D721Med (cell line): ENCODE measurements at places on chromosomes 16 and 17.

GRCh38 chr17:73616120-73616872 lies 27.9 kb downstream of the SDK2 start:
- DNase-seq: no peak

DNA sequence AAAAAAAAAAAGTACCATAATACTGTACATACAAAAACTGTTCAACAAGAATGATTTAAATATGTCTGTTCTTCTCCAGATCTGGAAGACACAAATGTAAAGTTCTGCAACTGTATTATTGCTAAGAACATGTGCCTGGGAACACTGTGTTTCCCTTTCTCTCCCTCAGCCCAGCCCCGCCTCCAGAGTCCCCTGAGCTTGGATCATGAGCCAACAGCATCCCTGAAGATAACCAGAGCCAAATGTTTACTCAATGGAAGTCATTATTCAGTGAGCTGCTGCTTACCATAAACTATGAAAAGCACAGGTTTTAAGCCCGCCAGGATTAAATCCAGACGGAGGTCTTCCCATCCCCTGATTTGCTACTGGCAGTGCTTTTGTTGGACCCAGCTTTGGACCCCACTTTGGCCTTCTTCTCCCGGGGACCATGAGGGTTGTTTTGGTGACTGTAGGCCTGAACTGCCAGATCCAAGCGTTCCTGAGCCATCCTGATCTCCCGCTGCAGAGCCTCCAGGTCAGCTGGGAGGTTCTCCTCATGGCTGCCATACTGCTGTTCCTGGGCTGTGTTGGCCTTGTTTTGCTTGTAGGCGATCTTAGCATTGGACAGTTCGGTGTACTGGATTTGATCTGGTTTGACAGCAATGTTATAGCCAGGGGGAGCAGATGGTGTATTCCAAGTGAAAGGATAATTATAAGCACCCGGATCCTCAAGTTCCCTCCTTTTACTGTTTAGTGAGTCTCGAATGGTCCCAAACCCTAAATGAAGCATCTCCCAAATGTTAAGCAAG lies 25.6 kb downstream of the GJC1 start:
- no peak for DNase-seq

DNA sequence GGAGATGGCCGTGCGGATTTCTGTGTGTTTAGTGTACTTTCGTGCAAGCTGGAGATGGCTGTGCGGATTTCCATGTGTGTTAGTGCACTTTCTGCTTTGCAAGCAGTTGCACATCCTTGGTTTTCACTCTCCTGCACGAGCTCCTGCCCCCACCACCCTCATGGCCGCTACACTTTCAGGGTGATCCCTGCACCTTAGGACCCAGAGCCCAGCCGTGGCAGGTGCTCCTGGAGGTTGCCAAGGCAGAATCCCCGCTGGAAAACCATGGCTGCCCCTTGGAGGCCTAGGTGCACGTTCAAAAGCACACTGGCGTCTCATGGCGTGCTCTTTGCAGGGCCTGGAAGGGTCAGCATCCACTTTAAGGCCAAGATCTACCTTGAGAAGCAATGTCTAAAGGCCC lies 311.0 kb upstream of the TNRC6C start:
- DNase-seq: no peak

GRCh38 chr16:51034481-51035109 lies 116.5 kb downstream of the SALL1 start:
- DNase-seq: no peak

- no peak for DNase-seq
Observed at GRCh38 chr17:32625971-32626370, 139.2 kb downstream of the CDK5R1 start.

DNA sequence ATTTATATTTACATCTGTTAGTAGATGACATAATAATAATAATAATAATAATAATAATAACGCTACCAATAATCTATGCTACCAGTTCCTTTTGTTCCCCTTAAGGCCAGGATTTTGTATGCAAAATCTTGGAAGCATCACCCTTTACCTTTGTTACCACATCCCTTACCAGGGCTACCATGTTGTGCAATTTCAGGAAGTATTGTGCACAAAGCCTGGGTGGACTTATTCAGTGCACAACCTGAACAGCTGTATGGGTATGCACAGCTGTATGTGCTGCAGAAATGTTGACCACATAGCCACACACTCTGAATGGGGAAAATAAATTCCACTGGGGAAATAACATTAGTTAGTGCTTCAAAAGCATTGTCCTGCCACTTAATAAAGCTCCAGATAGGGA lies 19.9 kb upstream of the CALB2 start:
- DNase-seq: no peak

DNA sequence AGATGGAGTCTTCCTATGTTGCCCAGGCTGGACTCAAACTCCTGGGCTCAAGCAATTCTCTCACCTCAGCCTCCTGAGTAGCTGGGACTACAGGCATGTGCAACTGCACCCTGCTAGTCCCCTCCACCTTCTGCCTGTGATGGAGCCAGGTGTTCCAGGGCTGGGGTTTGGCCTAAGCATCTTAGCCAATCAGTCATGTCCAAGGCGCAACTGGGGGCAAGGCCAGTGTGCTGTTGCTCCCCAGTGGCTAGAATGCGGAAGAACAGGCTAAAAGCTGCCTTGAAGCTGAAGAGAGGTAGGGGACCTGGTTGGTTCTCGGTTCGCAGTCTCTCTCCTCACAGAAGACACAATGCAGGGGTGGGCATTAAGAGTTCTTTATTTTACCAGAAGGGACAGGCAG lies 18.6 kb downstream of the FLOT2 start:
- DNase-seq: no peak

DNA sequence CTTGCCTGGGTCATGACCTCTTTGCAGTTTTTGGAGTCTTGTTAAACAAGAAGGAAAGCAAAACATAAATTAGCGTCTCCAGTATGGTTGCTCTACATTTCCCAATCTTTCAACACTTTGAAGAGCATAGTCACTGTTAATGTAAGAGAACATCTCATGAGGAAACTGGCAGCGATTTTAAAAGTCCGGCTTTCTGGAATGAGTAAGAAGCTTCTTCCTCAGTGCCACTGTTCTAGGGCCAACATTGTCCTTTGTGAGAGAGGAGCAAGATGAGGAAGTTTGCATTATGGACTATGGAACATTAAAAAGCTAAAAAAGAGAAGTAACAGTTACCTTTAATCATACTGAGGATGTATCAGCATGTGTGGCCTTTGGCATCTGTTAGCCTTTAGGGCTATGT lies 73.1 kb downstream of the WNT3 start:
- DNase-seq: no peak

- no peak for DNase-seq
Observed at GRCh38 chr16:24511174-24511573, 28.2 kb upstream of the RBBP6 start.

GRCh38 chr16:9922441-9922840 lies 259.8 kb downstream of the GRIN2A start:
- no peak for DNase-seq

DNA sequence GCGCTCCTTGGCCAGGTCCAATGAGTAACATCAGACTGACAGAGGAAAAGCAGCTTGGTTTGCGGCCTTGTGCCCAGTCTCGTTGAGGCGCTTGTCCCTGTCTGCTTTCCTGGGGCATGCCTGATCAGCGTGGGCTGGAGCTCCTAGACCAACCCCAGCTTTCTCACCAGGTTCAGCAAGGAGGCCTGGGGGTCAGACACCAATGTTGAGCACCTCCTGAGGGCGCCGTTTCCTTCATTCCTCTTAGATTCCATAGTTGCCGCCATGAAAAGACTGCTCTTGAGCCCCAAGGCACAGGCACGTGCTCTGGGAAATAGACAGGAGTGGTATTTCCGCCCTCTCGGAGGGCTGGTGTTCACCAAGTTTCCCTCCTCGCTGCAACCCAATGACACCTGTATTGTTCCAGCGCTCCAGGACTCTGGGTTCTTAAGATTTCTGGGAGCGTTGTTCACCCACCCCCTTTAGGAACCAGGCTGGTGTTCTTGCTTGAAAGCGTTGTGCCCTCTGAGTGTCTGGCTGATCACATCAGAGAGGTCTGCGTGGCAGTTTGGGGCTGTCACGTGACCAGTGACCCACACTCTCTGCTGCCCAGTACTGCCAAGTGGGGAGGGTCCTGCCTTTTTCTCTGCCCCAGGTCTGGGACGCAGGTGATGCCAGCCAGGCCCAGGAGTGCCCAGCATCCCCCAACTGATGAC lies 18.0 kb downstream of the KCTD2 start:
- DNase-seq: no peak

DNA sequence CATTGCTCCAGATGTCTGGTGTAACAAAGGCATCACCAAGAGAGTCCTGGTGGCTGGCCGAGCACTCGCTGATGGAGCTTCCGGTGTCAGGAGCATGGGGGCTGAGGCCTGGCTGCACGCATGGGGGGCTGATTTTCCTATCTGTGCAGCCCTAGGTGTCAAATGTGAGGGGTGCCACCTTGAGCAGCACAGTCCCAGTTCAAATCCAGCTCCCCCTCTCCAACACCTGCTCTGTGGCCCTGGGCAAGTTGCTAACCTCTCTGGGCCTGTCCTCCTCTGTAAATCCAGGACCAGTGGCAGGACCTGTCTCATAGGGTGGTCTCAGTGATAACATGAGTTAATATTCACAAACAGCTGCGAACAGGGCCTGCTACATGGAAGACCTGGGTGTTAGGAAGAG lies 12.9 kb downstream of the ENPP7 start:
- no peak for DNase-seq

DNA sequence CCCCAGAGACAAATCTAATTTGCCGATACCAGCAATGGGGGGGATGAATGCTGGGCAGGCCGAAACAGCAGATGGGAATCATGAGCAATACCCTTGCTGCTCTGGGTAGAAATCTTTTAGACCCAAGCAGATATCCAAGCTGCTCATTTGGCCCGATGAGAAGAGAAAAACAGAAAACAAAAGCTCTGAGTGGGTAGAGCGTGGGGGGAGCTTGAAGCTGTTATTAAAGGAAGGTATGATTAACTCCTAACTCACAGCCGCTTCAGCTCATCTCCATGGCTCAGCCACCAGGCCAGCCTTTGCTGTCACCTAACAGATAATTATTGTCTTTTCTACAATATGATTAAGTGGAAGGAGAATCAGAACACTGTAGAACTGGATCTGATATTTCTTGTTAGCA lies 58.3 kb downstream of the VPS35L start:
- no peak for DNase-seq

DNA sequence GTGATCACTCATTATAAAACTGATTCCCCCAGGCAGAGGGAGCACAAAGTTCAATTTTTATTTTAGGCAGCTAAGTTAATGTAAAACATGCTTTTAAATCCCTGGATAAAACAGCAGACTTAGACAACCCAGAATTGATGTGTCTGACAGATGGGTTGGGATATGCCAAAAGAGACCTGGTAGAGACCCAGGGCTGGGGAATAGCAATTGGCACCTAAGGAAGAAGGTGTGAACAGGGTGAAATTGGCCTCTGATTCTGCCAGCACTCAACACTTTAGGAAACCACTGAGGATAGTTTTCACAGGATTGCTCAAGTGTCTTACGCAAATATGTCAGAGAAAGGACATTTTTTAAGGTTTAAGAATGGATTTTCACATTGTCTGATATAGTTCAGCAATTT lies 938.2 kb upstream of the CDH8 start:
- no peak for DNase-seq

GRCh38 chr17:58507123-58507634 lies 7.3 kb downstream of the MTMR4 start:
- DNase-seq: no peak

GRCh38 chr16:56608043-56608875 lies at the start of gene MT2A:
MT2A (plus strand) TSS chr16:56608584; CDS start chr16:56608656, 72 bp downstream.
- peak; percentile 76 for DNase-seq

GRCh38 chr17:75764417-75764710 lies 628 bp downstream of the GALK1 start:
- DNase-seq: no peak

- DNase-seq: no peak
Observed at GRCh38 chr17:37056622-37057021, 107.9 kb downstream of the AATF start.

GRCh38 chr16:81066681-81067080 lies 10.4 kb downstream of the C16orf46 start:
- no peak for DNase-seq

DNA sequence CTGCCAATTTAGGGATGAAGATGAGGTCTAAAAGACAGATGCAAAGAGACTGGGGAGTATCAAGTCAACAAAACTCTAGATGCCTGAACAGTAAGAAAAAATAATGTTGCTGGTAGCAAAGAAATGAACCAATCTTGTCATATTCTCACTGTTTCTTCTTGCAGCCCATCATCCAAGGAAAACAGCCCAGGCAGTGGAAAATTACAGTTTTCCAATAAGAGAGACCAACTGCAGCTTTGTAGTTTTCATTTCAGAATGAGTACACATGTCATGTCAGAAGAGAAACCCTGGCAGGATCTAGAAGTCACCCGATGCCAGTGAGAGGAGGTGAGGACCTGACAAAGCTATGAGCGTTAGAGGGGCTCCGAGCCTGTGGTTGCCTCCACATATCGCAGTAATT lies 500.4 kb upstream of the PSMD7 start:
- no peak for DNase-seq

- DNase-seq: no peak
Observed at GRCh38 chr17:80447790-80448189, 28.6 kb downstream of the NPTX1 start.

DNA sequence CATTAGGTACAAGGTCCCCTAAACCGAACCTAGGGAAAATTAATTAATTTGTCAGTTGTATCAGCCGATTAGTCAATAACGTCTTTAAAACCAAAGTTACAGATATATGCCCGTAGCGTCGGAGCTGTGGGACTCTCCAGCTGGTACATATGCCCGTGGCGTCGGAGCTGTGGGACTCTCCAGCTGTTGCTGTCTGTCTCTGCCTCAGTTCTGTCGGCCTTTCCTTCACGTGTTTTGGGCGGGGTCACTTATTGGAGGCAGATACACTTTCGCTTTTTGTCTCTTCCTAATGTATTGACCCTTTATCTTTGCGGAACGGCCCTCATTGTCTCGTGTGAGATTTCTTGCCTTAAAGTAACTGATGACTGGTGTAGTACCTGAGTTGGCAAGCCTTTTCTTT lies 62.0 kb upstream of the ZNF750 start:
- DNase-seq: no peak

DNA sequence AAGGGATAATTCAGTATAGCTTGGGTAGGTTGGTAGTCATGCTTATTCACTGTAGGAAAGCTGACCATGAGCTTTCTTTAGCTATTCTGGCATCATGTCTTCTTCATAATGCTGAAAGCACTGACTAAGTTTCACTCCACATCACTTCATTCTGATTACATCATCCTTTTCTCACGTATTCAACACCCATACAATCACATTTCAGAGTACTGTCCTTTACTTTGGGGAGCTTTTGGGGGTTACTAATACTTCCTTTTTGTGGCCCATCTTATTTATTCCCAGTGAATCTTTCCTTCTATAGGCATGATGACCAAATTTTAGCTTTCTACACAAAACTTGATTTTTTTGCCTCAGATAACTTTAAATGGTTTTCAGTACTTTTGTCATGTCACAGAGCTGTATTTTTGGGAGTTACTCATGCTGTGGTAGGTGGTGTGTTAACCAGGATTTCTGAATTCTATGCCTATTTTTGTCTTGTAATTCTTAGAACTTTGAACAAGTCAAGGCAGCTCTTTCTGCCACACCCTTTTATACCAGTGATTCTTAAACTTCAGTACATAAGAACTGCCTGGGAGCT lies 23.5 kb downstream of the TADA2A start:
- DNase-seq: no peak

- no peak for DNase-seq
Observed at GRCh38 chr17:39705786-39706348, 6.0 kb downstream of the ERBB2 start.
